Effector CD4-positive, alpha-beta T cell (primary cell): ENCODE measurements at places on chromosomes 4 and X.
A peak's percentile ranks its signal among the peaks of the same experiment; 100 is the strongest.

GRCh38 chrX:129361576-129361975 is 161.7 kb downstream of the SMARCA1 start:
- no peak for DNase-seq

GRCh38 chrX:55487143-55487542 is 2.5 kb downstream of the USP51 start:
- no peak for DNase-seq

GRCh38 chr4:89316931-89317366 is 9.3 kb upstream of the GPRIN3 start:
- peak; percentile 19 for DNase-seq

DNA sequence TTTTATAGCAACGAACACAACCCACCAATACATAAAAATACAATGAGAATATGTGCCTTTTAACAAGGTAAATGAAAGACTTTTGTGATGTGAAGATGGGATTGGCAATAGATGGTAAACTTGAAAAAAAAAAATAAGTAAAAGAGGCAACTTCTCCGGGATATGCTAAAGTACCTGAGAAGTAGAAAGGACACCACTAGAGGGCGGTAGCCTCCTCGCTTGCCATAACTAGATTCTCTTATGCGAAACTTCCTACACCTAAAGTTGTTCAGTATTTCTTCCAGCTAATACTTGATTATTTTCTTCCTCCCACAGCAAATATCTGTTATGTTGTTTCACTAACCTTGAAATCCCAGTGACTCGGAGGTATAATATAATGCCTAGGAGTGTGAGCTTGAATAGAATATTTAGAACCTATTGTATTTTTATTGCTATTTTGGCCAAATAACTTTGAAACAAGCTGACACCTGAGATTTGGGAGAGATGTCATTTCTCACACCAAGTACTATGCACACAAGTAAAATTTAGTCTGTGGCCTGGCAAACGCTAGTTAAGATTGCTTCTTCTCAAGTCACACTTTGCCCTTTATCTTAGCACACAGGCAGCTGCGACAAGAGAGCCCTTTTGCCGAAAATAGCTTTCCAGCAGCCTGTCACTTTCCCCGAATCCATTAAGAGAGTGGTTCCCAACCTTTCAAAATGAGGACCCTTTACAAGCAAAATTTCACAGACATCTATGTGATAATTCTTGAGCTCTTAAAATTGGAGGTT is 44.9 kb upstream of the PDLIM5 start:
- peak; percentile 42 for DNase-seq

- DNase-seq, result no peak
Measured at GRCh38 chr4:3137908-3138307, 63.4 kb downstream of the HTT start.

DNA sequence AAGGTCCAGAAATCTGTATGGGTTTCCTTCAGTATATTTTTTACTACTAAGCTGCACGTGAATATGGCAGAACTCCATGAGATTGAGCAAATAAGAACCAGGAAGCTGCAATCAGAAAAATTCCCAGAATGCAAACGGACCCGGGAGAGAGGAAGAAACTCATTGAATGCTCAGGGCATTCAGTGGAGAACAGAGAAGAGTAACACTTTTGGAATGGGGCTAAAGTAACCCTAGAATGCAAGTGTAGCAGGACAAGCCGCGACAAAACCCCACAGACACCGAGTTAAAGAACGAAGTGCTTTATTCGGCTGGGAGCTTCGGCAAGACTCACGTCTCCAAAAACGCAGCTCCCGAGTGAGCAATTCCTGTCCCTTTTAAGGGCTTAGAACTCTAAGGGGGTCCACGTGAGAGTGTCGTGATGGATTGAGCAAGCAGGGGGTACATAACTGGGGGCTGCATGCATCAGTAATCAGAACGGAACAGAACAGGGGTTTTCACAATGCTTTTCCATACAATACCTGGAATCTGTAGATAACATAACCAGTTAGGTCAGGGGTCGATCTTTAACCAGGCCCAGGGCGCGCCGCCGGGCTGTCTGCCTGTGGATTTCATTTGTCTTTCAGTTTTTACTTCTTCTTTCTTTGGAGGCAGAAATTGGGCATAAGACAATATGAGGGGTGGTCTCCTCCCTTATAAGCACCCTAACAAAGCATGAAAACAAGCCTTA is 56.4 kb downstream of the RAB28 start:
- DNase-seq, result no peak

GRCh38 chr4:105022811-105023667 is 123.6 kb upstream of the TET2 start:
- DNase-seq, result no peak

- DNase-seq, result no peak
Measured at GRCh38 chrX:148928811-148929210, 428.4 kb downstream of the AFF2 start.

- DNase-seq, result no peak
Measured at GRCh38 chrX:46758163-46758955, 559 bp downstream of the SLC9A7 start.

DNA sequence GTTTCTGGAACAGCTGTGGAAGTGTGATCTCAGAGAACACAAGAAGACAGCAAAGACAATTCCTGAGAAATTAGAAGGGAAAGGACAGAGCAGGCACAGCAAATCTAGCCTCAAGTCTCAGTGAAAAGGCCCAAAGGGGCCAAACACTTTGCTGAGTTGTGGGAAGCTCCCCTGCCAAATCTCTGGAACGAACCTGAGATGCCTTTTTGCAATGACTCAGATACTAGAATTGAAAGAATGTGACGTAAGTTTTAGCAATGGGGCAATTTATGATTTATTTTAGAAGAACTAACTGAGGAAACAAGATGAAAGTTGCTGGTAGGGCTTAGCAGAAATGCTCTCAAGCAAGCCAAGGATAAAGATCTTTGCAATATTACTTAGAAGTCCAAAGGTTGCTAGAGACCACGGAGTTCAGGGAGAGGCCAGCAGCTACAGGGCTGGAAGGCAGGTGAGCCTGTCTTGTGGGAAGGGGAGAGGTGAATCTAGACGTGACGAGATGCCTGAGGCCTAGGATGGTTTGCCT is 92.8 kb downstream of the AMELX start:
- no peak for DNase-seq

DNA sequence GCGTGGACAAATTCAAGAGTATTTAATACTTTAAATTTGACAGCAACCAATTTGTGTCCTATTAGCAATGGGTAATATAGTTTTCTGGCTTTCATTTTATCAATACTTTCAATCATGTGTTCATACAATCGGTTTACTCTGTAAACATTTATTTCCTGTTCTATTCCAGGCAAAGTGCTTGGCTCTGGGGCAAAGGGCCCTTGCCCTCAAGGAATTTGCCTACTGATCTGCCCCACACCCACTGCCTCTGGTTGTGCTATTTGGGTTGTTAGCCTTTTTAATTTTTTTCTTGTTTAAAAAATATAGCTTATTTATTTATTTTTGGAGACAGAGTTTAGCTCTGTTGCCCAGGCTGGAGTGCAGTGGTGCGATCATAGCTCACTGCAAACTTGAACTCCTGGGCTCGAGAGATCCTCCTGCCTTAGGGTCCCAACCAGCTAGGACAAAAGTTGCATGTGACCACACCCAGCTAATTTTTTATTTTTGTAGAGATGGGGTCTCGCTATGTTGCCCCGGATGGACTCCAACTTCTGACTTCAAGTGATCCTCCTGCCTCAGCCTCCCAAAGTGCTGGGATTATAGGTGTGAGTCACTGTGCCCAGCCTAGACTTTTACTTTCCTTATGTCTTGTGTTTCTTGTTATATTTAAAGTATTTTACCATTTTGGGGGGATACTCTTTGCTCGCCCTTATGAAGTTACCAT is 30.7 kb upstream of the CBR4 start:
- no peak for DNase-seq

DNA sequence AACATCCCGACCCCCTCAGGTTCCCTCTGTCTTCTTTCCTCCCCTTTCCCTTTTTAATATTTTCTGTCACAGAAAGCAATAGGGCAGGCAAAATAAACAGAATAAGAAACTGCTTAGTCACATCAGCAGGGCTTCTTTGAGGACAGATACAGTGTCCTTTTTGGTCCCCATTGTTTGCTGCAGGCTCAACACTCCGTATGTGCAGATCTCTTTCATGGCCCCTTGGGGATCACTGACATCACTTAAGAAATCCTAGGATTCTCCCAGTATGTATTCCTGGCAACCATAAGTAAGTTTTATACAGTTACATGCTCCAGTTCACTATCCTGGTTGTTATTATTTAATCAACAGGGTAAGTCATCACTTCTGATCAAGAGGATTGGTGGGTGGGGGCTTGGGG is 448.0 kb downstream of the NKX6-1 start:
- no peak for DNase-seq

GRCh38 chr4:106806158-106806797 is 229.8 kb downstream of the DKK2 start:
- no peak for DNase-seq

DNA sequence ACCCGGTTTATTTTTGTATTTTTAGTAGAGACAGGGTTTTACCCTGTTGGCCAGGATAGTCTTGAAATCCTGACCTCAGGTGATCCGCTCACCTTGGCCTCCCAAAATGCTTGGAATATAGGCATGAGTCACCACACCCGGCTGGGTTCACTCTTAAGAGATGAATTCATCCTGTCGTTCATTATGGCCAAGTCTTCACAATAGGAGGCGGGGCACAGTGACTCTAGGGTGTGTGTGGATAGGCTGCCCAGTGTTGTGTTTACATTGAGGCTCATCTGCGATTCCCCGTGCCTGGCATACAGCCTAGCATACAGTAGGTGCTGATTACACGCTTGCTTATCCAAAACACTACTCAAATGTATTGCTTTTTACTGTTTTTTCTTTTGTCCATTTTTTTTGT is 41.3 kb upstream of the IGFBP7 start:
- no peak for DNase-seq

DNA sequence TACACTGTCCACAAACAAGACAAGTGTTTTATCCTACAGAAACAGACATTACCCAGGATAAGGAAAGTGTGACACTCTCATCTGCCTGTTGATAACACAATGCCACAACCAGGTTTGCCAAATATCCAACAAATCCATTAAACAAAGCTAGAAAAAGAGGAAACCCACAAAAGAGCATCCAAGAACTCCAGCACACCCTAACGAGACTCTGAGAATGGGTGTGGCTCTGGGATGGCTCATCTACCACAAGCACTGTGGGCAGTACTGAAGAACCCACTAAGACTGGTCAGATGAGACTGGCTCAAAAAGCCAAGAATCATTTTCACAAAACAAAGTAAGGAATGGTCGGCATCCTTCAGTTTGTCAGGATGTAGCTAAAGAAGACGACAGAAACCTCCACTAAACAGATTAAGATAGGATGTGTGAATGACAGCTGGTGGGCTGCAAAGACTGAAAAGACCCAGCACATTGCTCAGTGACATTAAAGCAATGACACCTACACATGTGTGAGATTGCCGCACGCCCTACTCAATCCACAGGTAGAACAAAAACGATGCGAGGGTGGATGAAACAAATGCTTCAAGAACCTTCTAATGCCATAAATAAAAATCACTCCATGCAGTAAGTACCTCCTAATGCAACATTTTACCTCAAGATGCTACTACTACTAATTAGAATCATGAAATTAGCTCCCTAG is 14.7 kb downstream of the ATP8A1 start:
- DNase-seq, result no peak

DNA sequence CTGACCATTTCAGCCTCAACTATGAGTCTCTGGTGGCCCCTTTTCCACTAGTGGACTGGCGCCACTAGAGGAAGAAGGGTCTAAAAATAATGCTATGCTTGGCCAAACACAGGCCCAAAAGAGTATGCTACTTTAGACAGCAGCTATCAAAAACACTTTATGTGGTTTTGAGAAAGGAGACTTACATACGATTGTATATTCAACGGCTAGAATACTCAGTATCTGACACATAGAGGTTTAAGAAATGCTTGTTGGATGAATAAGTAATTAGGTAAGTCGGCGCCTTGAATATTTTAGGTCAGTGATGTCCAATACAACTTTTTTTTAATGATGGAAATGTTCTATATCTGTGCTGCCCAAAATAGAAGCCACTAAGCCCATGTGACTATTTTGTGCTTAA is 25.7 kb upstream of the TMPRSS11A start:
- DNase-seq, result no peak

DNA sequence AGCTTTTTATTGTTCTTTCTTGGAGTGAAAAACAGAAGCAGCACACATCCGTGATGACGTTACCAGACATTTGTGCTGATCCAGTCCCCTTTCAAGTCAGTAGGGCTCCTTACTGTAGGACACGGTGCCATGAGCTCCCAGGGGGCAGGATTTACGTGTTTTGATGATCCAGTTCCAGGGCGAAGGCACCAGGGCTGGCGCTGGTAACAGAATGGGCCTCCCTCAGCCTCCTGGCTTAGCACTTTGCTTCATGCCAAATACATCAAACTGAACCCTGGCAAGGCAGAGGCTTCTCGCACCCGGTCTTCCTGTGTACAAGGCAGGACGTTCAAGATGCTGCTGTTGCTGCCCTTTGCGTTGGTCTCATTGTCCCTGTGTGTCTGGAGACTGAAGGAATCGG is 66.6 kb upstream of the PSAPL1 start:
- DNase-seq, result no peak
